ENCODE measurements at places on chromosomes 2 and 18. TPM values are rescaled to one million over a fixed set of nuclear protein-coding genes. Genes with fewer than 3 reads are reported as not detected.

The RUFY4 gene
- not detected for total RNA-seq

The EVA1A gene
- total RNA-seq: 35.9 TPM

The ARHGAP25 gene
- total RNA-seq: 1.1 TPM

The LRRFIP1 gene
- 102 TPM for total RNA-seq

The RNF144A gene
- total RNA-seq: 12.0 TPM

The ACSL3 gene
- total RNA-seq: 215 TPM

The G6PC2 gene
- total RNA-seq: not detected

The UGT1A4 gene
- total RNA-seq: not detected

The FAM237A gene
- total RNA-seq: not detected

The SCYGR4 gene
- total RNA-seq: not detected

The SCG2 gene
- total RNA-seq: 0.44 TPM

The FASTKD1 gene
- 14.3 TPM for total RNA-seq

The CIB4 gene
- not detected for total RNA-seq

The CCDC74A gene
- 11.9 TPM for total RNA-seq

The SPP2 gene
- not detected for total RNA-seq

The DES gene
- total RNA-seq: 858 TPM

The LONRF2 gene
- 7.6 TPM for total RNA-seq

The ATL2 gene
- 161 TPM for total RNA-seq

The GDF7 gene
- total RNA-seq: 4.0 TPM

All from uterine smooth muscle cell (primary cell).